Stimulated activated CD4-positive, alpha-beta T cell treated with anti-CD3 and anti-CD28 coated beads, Interleukin-12 subunit alpha, Interleukin-12 subunit beta, amount 100 ng/mL, for 48 hours (primary cell): ENCODE measurements at places on chromosomes 12 and 14.

DNA sequence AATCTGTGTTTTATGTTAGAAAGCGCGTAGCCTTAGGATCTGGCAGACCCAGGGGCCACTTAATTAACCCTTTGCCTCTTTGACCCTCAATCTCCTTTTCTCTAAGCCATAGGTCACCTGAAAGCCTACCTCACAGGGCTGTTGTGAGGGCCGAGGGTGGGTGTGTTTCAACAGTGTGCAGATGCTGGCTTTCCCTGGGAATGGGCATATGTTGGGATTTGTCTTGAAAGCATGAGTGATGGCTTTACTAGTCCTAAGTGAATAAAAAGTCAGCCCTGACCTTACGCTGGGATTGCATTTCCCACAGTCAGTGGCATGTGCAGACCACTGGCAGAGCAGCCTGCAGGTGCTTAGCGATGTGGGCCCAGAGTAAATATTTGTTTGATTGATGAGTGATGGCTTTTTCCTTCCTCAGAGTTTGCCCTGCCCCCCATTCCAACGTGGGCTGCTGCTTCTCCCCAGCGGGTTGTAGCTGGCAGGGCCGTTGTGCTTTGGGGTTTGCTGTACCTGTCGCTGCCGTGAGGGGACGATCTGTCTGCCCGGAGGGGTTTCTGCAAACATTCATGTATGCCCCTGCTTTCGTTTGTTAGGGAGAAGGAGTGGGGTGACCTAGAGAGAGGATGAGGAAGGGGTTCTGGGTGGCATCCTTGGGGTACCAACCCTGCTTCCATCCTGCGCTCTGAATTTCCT is 31.5 kb downstream of the MEG3 start:
- no peak for DNase-seq

GRCh38 chr12:58364389-58365086 is 423.2 kb downstream of the ATP23 start:
- no peak for DNase-seq

DNA sequence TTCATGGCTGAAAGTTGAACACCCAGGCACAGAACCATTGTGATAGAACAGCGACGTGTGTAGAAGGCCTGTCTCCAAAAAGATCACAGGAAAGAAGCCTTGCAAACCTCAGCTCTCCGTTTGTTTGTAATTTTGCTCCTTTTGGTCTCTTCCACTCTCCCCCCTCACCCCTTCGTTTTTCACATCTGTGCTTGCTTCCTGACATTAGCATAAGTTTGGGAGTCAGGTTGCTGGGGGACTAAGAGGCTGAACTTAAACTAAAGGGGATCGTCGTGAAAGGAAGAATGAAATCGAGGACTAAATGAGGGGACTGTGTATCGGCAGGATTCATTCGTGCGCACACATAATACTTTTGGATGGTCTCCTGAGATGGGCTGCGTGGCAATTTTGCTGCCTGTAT is 200.6 kb downstream of the BCAT1 start:
- no peak for DNase-seq

DNA sequence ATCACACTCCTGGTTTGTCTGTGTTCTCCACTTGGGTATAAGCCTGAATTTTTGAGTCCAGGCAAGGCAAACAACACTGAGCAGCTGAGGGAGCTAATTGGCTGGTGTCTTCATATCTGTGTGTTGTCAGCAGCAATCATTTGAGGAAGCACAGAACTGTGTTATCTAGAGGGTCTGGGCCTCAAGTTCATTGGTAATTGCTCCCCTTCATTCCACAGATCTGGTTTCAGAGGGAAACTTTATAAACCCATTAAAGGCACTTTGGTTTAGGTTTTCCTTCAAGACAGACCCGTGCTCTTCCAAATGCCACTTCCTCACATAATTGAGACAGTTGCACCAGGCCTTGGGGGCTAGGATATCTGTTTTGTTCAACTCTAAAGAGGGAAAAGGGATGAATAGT is 5.6 kb downstream of the DACT1 start:
- DNase-seq = no peak

GRCh38 chr14:51419685-51420084 is 179.6 kb downstream of the TMX1 start:
- DNase-seq = peak; percentile 2

DNA sequence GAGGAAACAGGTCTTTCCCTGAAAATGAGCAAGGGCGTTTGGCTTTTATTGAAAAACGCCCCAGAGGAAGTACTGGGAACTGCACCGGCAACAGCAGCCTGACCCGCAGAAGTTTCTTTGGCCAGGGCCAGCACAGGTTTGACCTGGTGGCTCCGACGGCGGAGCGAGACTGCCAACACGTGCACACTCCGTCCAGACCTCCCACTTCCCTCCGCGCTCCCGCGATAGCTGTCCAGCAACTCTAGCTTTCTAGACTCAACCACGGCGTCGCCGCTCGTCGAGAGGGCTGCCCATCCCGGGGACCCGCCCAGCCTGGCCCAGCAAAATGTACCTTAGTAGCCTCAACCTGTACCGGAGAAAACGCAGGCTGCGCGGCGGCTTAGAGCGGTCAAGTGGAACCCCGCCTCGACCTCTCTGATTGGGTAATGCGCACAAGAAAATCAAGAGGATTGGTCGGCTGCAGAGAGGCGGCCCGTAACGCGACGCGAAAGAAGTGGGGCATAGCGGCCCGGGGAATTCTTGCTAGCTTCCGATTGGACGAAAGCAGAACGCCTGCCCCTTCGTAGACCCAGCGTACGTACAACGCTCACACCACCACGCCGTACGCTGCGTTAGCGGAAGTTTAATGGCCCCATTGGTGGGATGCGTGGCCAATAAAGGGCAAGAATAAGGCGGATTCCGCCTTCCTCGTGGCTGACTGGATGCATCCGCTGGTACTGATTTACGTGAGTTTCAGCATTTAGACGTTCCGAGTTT is at the start of gene WDR89:
Gene WDR89 (minus strand): TSS at position 399 of the 756 bp plus-strand sequence. CDS start 41,929 bp downstream, outside the sequence.
- peak; percentile 96 for DNase-seq

GRCh38 chr12:105935106-105935505 is 203.6 kb downstream of the NUAK1 start:
- DNase-seq = no peak

DNA sequence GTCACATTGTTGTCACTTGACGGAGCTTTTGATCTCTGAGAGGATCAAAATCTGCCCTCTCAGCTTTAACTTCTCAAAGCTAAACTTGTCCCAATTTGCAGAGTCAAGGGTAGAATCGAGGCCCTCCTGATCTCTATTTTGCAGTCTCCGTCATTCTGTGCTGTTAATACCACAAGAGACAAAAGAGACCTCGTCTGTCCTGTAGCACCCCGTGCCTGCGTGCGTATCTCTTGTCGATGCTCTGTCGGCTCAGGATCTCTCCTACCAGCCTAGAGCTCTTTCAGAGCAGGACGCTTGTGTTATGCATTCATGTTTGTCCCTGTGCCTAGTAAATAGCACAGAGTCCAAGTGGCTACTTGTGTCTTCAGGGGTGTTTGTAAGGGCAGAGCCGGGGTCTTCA is 5.1 kb downstream of the EVL start:
- no peak for DNase-seq

- DNase-seq = no peak
Observed at GRCh38 chr12:104680070-104680469, 223.3 kb downstream of the CHST11 start.

DNA sequence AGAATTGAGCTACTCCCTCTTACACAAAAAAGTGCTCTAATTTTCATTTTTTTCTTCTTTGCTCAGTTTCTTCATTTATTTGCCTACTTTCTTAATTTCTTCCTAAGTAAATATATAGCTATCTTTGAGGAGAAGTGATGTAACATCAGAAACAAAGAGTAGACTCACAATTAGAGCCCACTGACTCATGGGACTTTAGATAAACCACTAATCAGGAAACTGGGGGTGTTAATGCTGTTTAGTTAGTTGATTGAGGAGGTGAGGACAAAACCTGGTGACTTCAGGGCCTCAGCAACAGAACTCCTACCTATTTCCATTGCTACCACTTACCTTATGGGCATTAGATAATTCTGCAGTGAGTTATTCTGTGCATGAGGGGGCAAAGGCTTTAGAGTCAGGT is 151.7 kb downstream of the MON2 start:
- no peak for DNase-seq

- no peak for DNase-seq
Observed at GRCh38 chr14:51512316-51512715, 139.4 kb upstream of the FRMD6 start.
